NCI-H524 (cell line): ENCODE measurements at places on chromosomes 11 and 22.

GRCh38 chr11:31375879-31376278, 6.2 kb downstream of the DNAJC24 start:
- DNase-seq, result no peak

- no peak for DNase-seq
These were observed 98.6 kb downstream of the TTC28 start for GRCh38 chr22:28581016-28581415.

- no peak for DNase-seq
These were observed 119.5 kb downstream of the ENTHD1 start for GRCh38 chr22:39773976-39774539.

- DNase-seq, result no peak
These were observed 32.1 kb upstream of the PCF11 start for GRCh38 chr11:83124636-83125424.

DNA sequence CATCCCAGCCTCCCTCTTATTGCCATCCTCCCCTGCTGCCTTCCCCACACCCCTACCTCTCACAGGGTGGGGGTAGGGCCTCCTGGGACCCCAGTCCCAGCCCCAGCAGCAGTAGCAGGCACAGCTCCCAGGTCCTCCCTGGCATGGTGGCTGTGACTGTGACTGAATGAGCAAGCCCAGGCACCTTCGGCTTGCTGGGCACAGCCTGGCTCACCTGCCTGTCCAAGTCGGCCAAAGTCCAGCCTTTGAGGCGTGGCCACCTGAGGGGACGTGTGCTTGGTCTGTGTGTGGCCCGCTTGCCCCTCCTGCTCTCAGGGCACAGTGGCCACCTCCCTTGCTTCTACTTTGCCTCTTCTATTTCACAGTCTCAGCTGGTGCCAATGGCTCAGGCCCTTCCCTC, at the start of gene TREH:
Gene TREH (minus strand): TSS at position 168 of the 400 bp plus-strand sequence. CDS start 23 bp downstream, at position 145.
- DNase-seq, result no peak

GRCh38 chr11:111176603-111177002, 68.9 kb upstream of the POU2AF2 start:
- no peak for DNase-seq

GRCh38 chr11:42555190-42555589, 756.6 kb upstream of the API5 start:
- DNase-seq, result no peak

DNA sequence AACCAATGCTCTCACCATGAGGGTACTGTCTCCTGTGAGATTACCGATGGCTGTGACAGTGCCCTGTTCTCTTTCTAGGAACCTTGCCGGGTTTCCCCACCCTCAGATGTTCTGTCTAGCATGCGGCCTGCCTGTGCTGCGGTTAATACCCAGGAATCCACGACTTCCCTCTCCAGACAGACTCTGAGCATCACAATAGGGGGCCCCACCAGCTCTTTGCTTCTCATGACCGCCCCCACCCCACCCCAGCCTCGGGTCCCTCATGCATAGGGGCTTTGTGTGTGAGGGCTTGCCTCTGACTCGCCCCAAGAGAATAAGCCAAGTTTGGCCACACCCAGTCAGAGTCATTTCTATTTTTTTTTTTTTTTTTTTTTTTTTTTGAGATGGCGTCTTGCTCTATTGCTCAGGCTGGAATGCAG, 10.3 kb downstream of the PARVG start:
- no peak for DNase-seq

DNA sequence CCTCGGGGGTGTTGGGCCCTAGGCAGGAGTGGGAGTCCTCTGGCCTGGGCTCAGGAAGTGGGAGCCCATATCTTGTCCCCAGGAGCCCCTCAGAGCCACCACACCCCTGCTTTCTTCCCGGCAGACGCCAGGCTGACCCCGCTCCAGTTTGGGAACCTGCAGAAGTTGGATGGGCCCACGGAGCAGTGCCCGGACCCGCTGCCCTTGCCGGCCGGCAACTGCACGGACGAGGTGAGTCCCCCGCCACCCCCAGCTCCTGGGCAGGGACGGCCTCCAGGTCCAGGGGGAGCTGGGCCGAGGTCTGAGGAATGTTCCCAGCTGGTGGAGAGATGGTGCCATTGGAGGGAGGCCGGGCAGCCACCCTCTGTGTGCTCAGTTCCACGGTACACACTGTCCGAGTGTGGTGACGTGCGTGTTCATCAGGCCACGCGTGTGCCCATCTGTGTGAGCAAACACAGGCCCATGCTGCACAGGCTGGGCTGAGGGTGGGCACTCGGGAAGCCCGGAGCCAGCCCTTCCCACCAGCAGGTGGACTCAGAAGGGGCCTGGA, 4.8 kb downstream of the MUC5B start:
- no peak for DNase-seq

- no peak for DNase-seq
These were observed 46.9 kb upstream of the CEP126 start for GRCh38 chr11:101867951-101868350.
